Testis (tissue), 5 donors: ENCODE measurements at places on chromosomes 6 and 20. TPM values are rescaled to one million over a fixed set of nuclear protein-coding genes. Genes with fewer than 3 reads are reported as not detected.

- DNase-seq: no peak
Measured at GRCh38 chr6:90019216-90019615, 124.9 kb downstream of the GJA10 start.

- DNase-seq: no peak
Measured at GRCh38 chr6:52164319-52165094, 21.7 kb upstream of the IL17A start.

- no peak for DNase-seq
Measured at GRCh38 chr6:169034516-169035167, 219.0 kb downstream of the THBS2 start.

DNA sequence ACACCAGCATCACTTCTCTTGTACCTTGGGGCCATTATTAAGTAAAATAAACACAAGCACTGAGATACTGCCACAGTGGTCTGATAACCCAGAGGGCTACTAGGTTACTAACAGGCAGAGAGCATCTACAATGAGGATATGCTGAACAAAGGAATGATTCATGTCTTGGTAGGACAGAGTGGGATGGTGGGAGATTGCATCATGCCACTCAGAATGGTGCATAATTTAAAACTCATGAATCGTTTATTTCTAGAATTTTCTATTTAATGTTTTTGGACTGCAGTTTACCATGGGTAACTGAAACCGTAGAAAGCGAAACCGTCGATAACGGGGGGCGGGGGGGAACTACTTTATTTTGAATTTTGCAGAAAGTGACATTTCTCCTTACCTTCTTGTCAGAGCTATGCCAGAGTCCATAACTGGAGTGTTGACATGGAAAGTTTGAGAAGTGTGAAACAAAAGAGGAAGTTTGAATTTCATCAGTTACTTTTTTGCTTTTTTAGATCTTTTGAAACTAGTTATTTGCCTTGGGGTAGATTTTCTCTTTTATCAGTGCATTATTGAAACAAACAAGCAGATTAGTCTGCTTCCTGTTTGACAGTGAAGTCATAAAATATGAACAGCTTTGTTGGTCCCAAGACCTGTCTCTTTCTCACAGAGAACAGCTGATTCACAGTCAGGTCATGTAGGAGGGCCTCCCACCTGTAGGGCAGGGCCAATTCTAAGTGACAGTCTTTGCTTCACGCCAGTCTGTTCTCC lies 124.9 kb downstream of the KLHL32 start:
- peak; percentile 32 for DNase-seq

- no peak for DNase-seq
Measured at GRCh38 chr20:4919047-4919704, 82.1 kb downstream of the SLC23A2 start.

DNA sequence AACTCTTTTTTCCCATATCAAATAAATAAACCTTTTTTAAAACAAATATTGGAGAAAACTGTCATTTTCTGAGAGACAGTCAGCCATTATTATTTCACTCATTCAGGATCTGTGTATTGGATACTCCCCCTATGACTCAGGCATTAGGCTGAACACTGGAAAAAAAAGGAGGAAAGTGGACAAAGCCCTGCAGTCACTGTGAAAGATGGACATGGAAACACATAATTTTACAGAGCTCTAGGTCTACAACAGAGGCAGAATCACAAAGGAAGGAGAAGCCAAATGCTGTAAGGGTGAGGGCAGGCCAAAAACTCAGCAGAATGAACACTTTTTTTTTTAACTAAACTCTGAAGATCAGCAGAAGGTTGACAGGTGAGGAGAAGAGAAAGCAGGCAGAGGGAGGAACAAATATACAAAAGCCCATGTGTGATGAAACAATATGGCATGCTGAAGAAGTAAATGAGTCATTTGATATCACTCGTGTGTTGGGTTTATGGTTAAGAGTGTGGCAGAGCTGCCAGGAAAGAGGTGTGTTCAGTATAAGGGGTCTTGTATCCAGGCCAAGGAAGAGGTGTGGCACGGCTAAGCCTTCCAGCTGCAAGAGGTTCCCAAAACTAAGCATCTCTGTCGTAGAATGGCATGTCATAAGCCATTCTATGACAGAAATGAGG lies 39.1 kb downstream of the EPB41L2 start:
- no peak for DNase-seq

DNA sequence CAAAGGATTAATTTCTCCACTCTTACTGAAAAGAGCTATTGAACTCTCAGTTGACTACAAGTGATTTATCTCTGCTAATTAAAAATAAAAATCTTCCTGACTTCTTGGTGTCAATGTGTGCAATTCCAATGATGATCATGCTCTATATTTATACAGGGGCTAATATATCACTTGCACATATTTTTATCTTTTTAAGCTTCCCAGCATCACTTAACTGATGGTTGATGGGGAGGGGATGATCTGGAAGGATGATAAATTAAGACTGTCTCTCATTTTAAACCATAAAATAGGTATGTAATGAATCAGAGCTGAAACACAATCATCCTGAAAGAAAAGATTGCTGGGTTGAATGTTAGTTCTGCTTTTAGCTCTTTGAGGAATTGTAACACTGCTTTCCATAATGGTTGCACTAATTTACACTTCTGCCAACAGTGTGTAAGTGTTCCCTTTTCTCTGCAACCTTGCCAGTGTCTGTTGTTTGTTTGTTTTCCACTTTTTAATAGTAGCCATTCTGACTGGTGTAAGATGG lies 169.6 kb upstream of the ECI2 start:
- no peak for DNase-seq

DNA sequence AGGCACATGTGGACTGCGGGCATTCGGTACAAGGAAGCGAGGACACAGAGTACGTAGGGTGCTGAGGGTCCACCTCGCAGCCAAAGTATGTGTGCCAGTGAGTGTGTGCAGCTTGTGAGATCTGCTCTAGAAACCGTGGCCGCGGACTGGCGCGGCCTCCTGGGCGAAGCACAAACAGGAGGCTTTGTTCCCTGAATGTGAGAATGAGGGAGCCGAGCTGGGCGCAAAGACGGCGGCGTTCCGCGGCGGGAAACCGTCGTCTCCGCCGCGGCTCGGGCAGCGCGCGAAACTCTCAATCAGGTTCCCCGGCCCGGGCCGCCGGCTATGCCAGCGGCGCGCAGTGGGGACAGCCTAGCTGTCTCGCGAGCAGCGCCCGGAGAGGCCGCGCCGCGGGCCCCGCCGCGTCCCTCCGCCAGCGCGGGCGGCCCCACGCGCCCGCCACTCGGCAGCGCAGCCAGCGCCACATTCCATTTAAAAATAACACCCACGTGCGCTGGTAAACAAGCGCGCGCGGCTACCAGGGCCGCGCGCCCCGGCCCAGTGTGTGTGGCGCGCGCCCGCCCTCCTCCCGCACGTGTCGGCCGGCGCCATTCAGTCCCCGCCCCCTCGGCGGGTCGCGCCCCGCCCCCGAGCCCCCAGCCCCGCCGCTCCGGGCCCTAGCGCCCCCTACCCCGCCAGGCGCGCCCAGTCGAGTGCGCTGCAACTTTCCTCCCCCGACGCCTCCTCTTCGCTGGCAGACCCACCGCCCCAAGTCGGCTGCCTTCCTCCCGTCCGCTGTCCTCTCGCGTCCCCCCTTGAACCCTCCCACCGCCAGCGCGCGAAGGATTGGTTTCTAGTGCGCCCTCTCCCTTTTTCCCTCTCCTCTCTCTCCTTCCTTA lies 3.0 kb upstream of the FOXO3 start:
- DNase-seq: peak; percentile 90

DNA sequence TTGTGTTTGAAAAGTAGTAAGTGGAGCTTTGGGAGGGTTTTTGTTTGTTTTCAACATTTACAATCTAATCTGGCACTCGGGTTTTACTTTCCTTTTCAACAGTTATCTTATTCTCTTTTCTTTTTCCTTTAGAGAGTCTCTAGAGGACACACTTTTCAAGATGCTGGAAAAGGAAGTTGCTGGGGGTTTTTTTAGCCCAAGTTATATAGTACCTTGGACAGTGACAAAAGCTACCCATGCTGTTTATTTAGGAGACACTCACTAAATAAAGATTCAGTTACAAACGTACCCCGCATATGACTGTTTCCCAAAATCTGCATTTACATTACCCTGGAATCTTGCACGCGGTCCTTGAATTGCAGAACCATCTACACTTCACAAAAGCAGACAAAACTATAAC lies 78.8 kb downstream of the MAP7 start:
- no peak for DNase-seq

DNA sequence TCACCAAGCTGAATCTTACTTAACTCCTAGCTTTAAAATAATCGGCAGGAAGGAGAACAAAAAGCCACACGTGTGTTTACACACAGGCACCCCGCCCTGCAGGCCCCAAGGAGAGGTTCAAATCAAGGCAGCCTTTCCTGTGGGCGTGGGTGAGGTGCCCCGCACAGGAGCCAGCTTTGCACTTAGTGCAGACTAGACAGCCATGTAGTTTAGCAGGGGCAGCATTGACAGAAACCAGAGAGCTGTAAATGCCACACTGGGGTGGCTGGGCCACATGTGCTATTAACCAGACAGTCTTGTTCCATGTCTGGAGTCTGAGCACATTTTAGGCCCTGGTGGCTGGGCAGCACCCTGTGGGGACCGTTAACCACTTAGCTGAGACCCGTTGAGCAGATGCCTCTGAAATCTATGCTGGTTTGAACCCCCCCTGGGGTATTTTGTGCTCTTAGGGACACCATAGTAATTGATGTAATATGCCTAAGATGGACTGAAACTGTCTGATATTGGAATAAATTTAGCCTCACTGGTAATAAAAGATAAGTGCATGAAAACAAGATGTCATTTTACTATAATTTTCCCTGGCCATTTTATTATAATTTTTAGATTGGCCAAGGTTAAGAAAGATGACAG lies 106.4 kb upstream of the KCNG1 start:
- no peak for DNase-seq

- DNase-seq: no peak
Measured at GRCh38 chr6:47197682-47198640, 111.7 kb downstream of the TNFRSF21 start.

DNA sequence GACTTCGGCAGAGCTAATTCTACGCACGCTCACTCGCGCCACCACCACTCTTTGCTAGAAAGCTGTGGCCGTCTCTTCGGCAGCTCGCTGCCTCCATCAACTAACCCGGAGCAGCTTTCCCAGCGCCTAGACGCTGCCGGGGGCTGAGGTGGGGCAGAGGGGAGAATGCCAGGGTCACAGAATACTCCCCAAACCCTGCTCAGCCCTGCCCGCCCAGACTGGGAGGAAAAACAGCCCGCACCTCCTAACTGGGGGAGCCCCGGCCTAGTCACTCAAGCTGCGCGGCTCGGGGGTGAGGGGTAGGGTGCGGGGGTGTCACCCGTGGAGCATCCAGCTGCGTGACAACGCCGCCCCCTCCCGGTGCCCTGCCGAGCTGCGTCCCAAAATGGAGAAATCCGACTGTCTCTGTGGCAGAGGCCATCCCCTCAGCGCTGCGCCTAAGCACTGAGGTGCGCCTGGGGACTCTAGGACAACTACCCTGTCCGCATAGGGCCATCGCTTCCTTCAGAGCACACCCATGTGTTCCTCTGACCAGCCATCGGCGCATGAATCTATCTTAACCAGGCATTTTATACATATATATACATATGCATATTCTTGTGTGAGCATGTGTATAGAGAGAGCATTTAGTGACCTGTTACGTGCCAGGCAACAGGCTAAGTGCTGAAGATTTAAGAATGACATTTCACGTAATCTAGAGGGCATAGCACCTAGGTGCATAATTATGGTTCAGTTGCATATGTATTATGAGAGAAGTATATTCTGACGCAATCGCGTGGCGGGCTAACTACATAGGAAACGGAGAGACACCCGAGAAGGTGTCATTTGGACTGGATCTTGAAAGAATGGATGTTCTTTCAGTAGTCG lies 1.5 kb upstream of the TENT5A start:
- peak; percentile 91 for DNase-seq

The AP5S1 gene
- 26.0 TPM for polyA plus RNA-seq

The PRL gene
- 2.4 TPM for polyA plus RNA-seq

The UQCC2 gene
- polyA plus RNA-seq: 119 TPM

The CDH22 gene
- polyA plus RNA-seq: 2.6 TPM

The AIF1 gene
- 34.8 TPM for polyA plus RNA-seq

The RAET1G gene
- 0.30 TPM for polyA plus RNA-seq
